ENCODE measurements at places on chromosomes 2 and 18.

GRCh38 chr2:96824079-96824870 lies 8.2 kb downstream of the CNNM3 start:
- peak; percentile 33 for DNase-seq

DNA sequence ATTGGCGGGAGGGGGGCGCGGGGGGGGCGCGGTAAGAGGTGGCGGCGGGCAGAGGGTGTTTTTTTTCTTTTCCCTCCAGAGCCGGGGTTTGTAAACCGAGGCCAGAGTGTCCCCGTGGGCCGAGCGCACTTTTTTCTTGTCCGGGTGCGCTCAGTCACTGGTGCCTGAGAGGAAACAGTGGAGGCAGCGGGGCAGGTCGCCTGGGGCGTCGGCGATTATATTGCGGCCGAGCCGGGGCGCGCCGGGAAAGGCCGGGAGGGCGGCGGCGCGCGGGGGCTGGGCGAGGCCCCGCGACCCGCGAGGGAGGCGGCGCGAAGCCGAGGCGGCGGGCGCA lies 275 bp downstream of the HOXD8 start:
- no peak for DNase-seq

DNA sequence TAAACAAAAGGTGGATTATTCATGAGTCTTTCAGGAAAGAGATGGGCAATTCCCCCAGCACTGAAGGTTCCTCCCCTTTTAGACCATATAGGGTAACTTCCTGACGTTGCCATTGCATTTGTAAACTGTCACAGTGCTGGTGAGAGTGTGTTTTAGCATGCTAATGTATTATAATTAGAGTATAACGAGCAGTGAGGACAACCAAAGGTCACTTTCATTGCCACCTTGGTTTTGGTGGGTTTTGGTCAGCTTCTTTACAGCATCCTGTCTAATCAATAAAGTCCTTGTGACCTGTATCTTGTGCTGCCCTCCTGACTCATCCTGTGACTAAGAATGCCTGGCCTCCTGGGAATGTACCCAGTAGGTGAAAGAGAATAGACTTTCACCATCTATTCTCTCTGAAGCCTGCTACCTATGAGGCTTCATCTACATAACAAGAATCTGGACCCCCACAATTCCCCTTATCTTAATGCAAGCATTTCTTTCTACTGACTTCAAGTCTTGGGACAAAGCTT lies 148.7 kb downstream of the CABLES1 start:
- peak; percentile 38 for DNase-seq

GRCh38 chr18:73756256-73757091 lies 391.2 kb downstream of the FBXO15 start:
- no peak for DNase-seq

DNA sequence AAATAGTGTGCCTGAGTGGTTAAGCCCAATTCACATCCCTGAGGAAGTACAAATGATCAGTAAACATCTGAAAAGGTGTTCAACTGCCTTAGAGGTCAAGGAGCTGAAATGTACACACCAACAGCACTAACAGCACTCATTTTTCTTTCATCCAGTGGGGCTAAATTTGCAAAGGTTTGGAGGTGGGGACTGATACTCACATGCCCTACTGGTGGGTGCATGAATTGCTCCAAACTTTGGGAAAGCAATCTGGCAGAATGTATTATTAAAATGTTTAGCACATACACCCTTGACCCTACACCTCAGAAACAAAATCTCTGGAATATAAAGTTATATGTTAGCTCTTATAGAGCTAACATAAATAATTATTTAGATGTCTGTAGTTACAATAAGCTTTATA lies 19.0 kb upstream of the FAM178B start:
- DNase-seq = no peak

DNA sequence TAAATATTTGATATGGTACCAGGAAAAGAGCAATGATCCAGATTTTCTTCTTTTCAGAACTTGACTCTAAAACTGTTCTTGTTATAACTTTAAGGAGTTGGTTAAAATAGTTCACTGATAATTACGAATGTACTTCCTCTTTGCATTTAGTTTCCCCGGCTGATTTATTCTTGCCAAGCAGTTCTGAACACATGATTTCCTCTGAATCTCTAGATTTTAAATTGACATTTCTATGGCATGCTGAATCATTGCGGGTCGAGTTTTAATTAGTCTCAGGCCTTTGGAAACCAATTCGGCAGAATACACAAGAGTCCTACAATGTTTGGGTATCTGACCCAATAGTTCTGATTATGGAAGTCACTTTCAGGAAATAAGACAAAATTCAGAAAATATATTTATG lies 37.3 kb upstream of the DNAH7 start:
- peak; percentile 31 for DNase-seq

DNA sequence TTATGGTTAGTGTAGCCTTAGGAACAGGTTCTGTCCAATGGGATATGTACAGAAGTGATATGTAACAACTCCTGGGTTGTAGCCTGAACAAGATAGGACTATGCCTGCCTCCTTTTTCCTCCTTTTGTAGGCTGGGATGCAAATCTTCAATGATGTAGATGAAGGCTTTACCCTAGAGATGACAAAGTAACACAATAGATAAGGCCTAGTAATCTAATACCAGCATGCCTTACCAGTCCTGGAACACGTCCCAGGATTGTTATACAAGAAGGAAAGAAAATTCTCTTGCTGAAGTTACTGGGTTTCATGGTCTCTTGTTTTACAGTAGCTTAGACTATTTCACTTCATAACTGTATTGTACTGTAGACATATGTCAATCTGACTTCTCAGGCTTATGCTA lies 192.1 kb downstream of the OTX1 start:
- no peak for DNase-seq

GRCh38 chr2:172119089-172119488 lies 16.4 kb upstream of the DLX2 start:
- peak; percentile 75 for DNase-seq

DNA sequence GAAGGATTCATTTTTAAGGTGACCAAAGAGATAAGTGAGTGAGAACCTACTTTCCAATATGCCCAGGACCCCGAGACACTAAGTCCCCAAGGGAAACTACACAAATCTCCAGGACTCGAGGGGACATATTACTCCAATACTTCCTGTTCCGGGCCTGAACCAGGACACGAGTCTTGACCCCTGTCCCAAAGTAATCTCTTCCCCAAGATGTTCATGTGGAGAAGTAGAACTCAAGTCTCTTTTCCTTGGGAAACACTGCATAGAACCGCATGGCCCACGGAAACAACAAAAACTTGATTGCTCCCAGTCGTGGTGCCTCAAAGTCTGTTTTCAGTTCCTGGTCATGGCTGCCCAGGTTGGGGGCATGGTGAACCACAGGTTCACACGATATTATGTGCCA lies 87.2 kb upstream of the ZEB2 start:
- no peak for DNase-seq

DNA sequence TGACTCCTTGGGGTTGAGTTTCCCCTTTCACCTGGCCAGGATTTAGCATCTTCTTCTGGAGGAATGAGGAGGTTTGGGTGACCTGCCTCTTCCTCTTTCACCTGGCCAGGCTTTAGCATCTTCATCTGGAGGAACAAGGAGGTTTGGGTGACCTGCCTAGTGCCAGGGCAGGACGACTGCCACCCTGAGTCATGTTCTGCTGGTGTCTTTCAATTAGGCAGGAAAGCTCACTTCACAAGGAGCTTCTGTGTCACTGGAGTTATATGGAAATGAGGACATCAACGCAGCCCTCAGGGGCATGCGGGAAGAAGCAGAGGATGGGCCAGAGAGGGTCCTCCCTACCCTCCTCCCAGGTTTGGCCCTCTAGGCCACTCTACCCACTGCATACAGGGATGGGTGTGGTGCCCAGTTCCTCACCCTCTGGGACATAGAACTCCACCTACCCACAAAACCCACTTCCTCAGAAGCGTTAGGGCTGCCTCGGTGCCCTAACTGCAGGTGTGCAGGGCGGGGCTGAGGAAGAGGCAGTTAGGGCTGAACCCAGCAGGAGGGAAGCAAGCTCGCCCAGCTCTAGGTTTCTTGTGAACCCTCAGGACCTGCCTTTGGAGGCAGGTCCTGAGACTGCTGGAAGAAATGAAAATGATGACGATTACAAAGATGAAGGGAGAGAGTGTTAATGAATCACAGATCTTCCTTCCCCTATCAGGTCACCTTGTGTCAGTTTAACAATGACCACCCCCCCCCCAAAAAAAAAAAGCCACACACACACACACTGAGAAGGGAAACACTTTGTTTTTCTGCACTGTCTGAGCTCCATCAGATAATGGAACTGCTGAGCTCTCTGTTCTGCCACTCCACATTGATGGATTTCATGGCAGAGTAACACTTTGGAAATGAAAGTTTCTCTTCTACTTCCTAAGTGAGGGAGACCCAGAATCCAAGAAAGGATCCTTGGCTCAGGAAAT lies 71.0 kb downstream of the ARL4C start:
- no peak for DNase-seq

GRCh38 chr2:1512321-1513289 lies 99.3 kb downstream of the TPO start:
- DNase-seq = no peak

- no peak for DNase-seq
Measured at GRCh38 chr2:229633556-229633955, 80.8 kb downstream of the DNER start.

DNA sequence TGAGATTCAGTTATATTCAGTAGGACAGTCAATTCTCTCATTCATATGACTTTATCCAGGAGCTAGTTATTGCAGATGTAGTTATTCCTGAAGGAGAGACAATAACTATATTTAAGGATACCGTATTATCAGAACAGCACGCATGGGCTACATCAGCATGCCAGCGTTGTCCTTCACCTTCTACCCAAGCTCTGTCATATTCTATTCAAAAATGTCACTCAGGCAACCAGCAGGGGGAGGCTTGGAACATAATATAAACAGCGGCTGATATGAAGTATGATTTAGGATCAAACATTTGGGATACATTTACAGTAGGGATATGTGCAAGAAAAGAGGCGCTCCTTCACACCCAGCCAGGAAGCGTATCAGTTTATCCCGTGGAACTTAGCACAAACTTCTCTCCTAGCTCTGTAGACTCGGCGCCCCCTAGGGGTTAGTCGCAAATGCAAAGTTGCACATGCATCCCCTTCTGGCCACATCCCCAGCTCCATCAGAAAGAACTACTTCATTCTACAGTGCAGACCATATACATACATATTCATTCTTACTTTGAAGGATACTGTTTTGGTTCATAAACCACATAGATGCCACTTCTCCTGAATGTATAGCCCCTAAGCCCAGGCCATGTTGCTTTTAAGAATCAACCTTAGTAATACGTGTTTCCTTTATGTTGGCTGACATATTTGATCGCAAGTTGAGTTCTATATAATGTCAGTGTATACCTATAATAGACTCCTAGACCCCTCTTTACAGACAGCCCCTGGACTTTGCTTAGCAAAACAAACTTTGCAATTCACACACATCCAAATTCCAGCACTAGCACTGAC lies 759.4 kb downstream of the ADCYAP1 start:
- peak; percentile 25 for DNase-seq

DNA sequence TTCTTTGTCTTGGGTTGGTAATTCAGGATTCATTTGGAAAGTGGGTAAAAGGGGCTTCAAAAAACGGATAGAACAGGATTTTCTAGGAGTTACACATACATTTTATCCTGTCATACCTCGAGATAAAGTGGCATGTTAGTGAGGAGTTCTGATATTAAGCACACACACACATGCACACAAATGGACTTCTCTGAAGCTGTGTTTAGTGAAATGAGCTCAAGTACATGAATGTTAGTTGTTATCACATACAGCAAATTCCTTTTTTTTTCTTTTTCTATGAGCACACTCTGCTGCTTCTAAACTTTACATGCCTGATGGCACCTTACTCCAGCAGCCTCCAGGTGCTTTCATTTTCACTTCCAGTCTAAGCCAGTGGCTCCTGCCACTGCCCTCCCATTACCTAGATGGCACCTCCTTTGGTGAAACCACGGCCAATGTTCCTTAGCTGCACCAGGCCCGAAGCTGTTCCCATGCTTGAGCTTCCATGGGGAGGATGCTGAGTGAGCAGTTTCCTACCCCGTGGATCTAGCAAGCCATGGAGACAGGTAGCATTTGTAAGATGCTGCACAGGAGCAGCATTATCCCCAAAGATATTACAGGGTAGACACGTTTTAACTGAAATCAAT lies 49.7 kb downstream of the STAT1 start:
- DNase-seq = no peak

DNA sequence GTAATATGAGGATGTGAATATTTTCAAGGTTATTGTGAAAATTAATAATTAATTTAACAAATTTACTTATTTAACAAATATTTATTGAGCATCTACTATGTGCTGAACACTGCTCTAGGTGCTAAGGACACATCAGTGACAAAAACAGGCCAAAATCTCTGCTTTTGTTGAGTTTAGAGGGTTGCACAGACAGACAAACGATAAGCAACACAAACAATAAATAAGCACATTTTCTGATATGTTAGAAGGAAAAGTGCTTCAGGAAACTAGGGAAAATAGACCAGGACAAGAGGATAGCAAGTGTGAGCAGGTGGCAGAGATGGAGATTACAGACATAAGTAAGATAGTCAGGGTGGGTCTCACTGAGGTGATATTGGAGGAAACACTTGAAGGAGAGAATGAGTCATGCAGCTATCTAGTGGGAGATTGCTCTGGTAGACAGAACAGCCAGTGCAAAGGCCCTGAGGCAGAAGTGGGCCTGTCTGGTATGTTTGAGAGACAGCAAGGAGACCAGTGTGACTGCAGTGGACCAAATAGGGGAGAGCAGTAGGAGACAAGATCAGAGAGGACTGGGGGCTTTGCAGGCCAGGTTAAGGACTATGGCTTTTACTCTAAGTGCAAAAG lies 38.3 kb downstream of the SFXN5 start:
- no peak for DNase-seq

GRCh38 chr2:226622484-226622883 lies 177.1 kb downstream of the IRS1 start:
- no peak for DNase-seq

GRCh38 chr2:202037086-202037485 lies 3.4 kb downstream of the FZD7 start:
- DNase-seq = peak; percentile 68

- DNase-seq = peak; percentile 39
Measured at GRCh38 chr2:166361351-166362153, 14.2 kb downstream of the SCN9A start.

DNA sequence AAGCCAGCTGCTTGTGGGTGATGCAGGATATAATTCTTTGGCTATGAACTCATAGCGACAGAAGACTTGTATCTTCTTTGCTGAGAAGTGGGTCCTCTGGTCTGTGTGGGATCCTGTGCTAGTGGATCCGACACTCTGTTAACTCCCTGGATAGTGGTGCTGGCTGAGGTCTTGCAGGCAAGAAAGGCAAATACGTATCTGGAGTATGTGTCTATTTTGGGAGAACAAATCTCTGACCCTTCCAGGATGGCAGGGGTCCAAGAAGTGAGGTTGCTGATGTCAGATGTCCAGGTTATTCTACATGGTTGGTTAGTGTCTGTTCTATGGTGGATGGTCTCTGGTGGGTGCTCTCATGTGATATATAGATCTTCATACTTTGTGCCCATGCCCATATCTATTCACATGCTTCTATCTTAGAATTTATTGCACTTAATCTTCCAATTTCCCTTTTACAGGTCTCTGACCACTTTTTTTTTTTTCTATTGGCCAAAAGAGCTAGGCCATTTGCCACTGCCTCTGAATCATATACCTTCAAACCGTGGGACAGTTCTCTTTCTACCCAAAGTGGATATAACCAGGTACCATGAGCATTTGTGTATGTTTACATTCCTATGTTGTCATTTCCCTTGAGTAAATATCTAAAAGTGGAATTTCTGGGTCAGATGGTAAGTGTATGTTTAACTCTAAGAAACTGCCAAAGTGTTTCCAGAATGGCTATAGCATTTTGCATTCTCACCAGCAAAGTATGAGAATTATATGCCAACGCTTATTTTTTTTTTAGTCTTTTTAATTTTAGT lies 45.1 kb upstream of the RBMS1 start:
- DNase-seq = no peak
